GM12864 (cell line): ENCODE measurements at places on chromosomes 1 and 21.

GRCh38 chr1:64363111-64363510 is 106.8 kb upstream of the CACHD1 start:
- no peak for DNase-seq

DNA sequence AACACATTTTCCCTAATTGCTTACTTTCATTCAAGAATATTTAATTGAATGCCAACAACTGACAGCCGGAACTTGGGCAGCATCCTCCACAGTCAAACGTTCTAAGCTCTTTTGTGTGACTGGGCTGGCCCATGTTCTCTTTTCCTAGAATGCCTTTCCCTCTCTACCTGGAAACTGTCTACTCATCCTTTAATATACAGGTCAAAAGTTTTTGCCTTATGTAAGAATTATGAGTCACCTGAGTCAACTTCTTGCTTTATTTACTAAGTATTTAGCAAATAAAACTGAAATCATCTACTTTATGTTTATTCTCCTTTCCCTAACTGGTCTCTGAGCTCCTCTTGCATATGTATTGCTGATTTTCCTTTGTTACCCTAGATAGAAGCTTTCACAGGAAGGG is 172.2 kb downstream of the CHRM3 start:
- no peak for DNase-seq

GRCh38 chr1:7580923-7581753 is 190.0 kb upstream of the VAMP3 start:
- DNase-seq = no peak

- DNase-seq = no peak
Observed at GRCh38 chr1:9476790-9477463, 62.3 kb upstream of the SLC25A33 start.

GRCh38 chr1:206742719-206743383 is 27.7 kb upstream of the IL19 start:
- no peak for DNase-seq

DNA sequence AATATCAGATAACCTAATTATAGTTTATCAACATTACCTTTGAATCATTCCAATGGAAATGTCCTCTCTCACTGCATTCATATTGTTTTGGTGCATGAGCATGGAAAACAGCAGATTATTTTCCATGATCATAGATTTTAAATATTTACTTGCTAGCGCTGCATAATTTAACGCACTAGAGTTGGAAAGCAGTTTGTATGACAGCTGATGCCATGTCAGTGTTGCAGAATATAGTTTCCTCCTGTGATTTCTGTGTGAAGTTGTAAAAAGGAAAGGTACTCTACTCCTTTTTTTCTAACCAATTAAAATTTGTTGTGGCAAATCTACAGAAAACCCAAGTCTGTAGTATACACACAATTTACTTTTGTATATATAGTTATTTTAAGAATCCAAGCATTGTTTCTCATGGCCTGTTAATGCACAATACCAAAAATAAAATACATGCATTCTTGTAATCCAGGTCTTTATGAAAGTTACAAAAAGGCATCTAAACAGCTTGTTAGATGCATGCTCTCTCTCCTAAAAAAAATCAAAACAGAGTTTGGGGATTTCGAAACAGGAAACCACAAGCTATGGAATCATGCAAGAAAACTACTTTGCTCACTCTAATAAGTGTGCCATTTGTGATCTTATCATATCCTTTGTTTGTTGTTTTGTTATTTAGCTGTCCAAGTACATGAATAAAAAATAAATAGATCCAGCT is 1.9 kb upstream of the ATG4C start:
- no peak for DNase-seq

DNA sequence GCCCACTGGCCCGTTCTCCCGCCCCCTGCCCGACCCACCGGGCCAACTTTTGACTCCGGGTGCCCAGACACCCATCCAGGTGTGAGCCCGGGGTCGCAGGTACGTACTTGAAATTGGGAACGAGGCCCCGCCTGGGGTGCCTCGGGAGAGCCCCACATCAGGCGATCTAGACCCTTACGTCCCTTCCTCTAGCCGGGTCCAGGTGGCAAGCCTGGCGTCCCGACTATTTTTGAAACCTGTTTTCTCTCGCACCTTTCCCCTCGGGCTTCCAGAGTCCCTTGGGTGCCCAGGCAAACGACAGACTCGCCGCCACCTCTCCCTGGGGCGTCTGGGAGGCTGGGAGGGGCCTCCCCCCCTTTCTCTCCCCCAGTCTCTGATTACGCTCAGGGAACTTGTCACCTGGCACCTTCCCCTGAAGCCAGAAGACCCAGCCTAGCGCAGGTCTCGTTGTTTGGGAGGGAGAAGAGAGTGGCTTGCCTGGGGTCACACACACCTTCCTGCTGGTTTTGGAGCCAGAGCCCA is 898 bp downstream of the LDLRAP1 start:
- DNase-seq = no peak

- DNase-seq = no peak
Observed at GRCh38 chr1:177966199-177966598, 3.7 kb downstream of the SEC16B start.

DNA sequence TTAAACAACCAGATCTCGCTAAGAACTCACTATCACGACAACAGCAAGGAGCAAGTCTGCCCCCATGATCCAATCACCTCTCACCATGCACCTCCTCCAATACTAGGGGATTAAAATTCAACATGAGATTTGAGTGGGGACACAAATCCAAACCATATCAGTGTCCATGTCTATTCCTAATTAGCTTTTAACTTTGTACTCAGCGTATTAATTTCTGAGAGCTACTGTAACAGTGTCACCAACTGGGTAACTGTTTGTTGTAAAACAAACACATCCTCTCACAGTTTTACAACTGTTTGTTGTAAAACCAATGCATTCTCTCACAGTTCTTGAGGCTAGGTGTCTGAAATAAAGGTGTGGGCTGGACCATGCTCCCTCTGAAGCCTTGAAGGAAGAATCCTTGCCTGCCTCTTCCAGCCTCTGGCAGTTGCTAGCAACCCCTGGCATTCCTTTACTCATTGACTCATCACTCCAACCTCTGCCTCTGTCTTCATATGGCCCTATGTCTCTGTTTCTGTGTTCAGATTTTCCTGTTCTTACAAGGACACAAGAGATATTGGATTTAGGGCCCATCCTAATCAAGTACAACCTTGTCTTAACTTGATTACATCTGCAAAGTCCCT is 121.2 kb downstream of the LTN1 start:
- DNase-seq = no peak

- DNase-seq = no peak
Observed at GRCh38 chr21:33802481-33802880, 113.1 kb downstream of the ATP5PO start.

- DNase-seq = no peak
Observed at GRCh38 chr1:174051956-174052355, 29.8 kb upstream of the RC3H1 start.

DNA sequence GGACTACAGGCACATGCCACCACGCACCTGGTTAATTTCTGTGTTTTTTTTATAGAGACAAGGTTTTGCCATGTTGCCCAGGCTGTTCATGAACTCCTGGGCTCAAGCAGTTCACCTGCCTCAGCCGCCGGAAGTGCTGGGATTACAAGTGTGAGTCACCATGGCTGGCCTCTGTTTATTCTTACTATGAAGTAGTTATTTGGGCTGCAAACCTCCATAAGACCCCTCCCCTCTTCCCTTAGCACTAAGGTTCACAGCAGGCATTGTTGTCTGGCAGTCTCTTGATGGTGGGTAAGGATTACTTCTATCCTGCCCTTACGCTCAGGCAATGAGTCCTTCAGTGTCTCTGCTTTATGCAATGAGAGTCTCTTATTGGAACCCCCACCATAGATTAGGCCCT is 51.8 kb downstream of the ANGPTL1 start:
- no peak for DNase-seq

DNA sequence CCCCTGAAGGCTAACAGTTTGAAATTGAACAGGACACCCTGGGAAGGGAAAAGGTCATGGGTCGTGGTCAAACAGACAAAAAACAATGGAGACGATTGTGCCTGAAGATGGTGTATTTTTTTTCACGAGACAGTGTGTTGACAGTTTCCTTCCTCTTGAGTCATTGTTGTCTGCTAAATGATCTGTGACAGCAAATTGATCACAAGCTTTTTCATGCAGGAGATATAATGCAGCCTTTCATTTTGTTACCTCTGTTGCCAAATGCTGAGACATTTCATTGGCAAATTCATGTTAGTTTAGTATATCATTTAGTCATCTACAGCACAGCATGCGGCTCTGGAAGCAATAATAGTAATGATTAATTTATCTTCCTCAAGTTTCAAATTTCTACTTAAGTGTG is 27.7 kb downstream of the UBE2U start:
- no peak for DNase-seq

DNA sequence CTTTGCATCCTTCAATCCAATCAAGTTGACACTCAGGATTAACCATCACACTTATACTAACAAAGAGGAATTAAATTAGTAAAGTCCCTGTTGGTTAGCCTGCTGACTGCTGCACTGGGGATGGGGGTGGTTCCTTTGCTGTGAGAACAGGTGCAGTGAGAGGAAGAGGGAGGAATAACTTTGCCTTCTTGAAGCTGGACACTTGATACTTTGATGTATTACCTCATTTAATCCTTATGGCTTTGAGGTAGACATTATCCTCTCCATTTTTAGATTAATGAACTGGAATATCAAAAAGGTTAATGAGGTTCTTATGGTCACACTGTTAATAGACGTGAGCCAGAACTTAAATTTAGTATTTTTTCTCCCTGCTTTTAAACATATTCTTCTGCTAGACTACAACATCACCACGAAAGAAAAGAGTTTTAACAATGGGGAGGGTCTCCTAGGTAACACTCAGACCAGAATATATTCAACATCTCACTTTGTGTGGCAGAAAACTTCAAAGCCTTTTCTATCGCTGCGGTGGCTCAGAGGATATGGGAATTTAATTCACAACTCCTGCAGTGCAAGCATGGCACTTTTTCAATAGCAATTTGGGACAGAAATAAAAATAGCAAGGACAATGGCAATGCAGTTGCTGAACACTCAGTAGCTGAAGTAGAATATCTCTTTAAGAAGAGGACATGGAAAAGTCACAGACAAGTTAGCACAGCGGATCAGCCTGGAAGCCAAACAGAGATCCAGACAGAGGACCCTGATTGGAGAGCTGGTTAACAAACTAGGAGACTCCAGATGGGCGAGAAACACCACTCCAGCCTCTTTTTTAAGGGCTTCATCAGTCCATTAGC is 68.8 kb upstream of the DNAH14 start:
- DNase-seq = no peak

GRCh38 chr1:106502659-106503058 is 553.8 kb upstream of the PRMT6 start:
- DNase-seq = no peak
